ENCODE measurements at places on chromosomes 2 and 18.

DNA sequence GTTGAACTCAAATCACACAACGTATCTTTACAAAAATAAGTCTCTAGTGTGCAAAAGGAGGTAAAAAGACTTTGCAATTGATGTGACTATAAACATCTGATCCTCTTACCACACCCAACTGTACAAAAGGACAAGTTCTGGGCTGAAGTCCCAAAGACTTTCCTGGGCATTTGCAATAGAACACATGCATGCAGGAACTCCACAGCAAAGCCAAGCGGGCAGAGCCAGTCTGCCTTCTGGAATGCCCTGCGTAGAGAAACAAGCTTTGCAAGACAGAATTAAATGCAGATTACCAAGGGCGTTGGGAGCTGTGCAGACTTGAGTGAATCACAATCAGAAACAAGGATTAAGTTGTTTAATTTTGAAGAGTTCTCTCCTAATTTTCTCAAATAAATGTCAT, 208.4 kb upstream of the ZNF521 start:
- DNase-seq: no peak

DNA sequence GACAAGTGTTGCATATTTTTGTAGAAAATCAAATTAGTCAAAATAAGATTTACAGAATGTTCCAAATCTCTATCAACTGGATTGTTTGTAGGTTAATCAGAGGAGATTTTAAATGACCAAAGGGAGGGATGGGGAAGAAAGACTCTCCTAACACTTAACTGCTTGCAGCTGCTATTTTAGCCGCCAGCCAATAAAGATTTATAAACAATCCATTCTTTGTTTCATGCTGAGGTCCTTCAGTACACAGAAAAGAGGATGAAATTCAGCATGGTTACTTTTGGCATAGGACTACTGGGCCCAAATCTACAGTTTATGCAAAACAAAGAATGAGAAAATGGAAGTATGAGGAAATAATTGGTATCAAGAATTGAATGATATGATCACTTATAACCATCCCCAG, 86.4 kb upstream of the FN1 start:
- no peak for DNase-seq

- DNase-seq: no peak
Measured at GRCh38 chr2:143480086-143480485, 350.9 kb downstream of the ARHGAP15 start.

DNA sequence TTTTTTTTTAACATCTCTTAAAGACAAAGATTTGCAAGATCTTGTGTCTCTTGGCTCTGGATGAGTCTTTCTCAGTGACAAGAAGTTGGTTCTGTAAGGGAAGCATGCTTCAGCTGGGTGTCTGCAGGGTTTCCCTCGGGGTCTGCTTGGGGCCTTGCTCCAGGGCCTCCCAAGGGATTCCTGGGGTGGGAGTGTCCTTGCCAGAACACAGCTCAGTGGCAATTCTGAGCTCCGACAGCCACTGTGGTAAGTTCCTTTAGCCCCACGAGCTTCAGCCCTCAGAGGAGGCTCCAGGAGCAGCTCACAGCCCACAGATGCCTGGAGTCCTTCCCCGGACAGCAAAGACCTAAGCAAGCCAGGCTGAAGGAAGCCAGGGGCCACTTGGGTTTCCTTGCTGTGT, 52.4 kb downstream of the EMX1 start:
- DNase-seq: no peak

GRCh38 chr18:2971741-2972552, 41.0 kb downstream of the LPIN2 start:
- DNase-seq: no peak

DNA sequence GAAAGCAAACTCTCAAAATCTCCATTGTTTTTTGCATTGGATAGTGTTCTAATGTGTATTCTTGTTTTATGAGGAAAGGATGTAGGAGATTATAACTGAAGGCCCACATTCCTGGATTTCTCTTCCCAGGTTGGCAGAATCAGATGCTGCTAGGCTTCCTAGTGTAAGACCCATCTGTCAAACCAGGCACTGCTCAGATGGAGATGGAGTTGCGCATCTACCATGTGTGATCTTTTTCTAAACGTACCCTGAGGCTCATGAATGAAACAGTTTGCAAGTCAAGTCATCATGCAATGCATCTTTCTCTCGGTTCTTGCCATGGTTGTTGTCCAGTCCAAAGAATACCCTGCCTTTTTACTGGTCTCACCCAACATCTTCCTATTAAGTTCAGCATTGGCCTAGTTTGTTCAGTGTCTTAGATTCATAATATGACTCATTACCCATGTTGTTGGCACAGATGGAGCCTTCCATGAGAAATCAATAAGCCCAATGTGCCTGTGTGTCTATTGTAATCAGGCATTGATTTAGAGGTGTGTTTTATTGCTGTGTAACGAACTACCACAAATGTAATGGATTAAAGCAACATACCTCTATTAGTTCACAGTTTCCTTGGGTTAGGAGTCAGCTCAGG, 127.4 kb downstream of the NYAP2 start:
- DNase-seq: no peak

DNA sequence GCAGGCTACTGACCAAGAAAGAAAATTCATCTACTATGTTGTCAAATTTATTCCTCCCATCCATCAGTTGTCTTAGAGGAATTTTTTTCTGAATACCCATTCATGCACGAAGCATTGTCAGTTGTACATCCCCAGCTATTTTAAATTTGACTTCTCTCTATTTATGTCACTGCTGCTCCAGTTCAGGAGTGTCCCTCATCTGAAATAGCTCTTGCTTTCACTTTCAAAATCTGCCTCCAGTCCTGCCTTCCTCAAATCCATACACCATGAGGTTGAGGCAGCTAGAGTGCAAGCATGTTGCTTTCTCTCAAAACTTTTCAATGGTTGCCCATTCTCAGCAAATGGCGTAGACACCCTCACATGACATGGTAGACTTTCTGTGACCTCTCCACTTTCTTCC, 335.4 kb upstream of the CDH2 start:
- no peak for DNase-seq

DNA sequence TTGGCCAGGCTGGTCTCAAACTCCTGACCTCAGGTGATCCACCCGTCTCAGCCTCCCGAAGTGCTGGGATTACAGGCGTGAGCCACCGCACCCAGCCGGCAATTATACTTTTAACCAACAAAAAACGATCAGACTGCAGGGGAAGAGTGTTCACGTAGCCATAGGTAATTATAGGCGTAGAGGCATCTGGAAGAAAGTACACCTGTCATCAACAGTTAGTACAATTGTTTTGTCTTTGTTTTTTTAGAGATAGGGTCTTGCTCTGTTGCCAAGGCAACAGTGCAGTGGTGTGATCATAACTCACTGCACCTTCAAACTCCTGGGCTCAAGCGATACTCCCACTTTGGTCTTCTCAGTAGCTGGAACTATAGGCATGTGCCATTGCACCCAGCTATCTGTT, 20.0 kb downstream of the ST3GAL5 start:
- no peak for DNase-seq

GRCh38 chr2:61645911-61646310, 107.8 kb upstream of the XPO1 start:
- DNase-seq: no peak

GRCh38 chr2:106703161-106703560, 182.8 kb downstream of the ST6GAL2 start:
- DNase-seq: no peak

DNA sequence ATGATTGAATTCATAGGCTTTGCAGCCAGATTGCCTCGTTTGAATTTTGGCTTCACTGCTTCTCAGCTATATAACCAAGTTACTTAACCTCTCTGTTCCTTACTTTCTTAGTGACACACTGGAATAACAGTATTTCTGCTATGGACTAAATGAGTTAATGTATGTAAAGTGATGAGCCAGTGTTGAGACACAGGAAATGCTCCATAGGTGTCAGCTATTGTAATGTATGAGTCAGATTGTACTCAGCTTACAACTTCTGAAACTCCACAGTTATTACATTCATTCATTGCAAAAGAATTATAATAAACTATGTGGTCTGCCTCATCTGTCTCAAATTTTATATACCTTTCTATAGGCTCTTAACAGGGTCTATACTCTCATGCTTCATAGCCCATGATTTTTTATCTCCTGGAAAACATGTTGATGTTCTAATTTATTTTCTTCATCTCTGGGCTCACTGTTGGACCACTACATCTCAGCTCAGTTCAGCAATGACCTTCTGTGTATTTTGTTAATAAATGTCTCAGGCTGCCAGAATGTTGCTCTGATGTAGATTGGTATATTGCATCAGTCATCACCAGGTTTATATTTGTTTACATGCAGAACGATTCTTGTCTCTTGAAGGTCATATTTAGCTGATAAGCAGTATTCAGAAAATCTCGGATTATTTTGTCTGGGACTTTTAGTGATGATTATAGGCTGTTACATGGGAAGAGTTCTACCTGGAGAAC, 76.2 kb downstream of the MAP3K20 start:
- DNase-seq: no peak

- DNase-seq: peak; percentile 46
Measured at GRCh38 chr2:106269591-106270291, 75.6 kb upstream of the UXS1 start.

GRCh38 chr18:26327062-26327461, 100.8 kb downstream of the TAF4B start:
- no peak for DNase-seq

- DNase-seq: no peak
Measured at GRCh38 chr2:69985688-69986087, 24.3 kb upstream of the ASPRV1 start.

- DNase-seq: no peak
Measured at GRCh38 chr2:37464067-37464466, 119.6 kb downstream of the QPCT start.

DNA sequence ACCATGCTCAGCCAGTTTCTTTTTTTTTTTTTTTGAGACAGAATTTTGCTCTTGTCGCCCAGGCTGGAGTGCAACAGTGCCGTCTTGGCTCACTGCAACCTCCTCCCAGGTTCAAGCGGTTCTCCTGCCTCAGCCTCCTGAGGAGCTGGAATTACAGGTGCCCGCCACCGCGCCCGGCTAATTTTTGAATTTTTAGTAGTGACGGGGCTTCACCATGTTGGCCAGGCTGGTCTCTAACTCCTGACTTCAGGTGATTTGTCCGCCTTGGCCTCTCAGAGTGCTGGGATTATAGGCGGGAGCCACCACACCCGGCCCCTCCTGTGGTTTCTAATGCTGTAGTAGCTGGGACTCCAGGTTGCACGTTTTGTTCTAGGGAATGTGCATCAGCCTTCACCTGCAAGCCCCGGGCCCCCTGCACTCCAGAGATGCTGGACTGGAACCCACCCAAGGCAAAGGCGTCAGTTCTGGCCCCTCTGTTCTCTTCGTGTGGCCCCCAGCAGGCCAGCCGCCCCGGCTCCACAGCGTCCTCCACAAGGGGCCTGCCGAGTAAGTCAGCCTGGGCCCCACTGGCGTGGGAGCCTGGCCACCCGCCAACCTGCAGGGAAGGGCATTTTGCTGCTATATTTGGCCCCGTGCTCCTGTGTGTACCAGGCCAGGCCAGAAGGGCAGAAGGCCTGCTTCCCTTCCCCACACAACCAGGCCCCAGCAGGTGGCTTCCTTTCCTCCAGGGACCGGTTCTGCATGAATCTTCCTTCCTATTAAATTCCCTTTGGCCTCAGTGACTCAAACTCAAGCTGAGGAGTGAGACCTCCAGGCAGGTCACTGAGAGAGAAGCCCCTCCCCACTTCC, 25.7 kb upstream of the B3GNT7 start:
- no peak for DNase-seq

GRCh38 chr2:192645811-192646598, 451.3 kb upstream of the TMEFF2 start:
- no peak for DNase-seq

DNA sequence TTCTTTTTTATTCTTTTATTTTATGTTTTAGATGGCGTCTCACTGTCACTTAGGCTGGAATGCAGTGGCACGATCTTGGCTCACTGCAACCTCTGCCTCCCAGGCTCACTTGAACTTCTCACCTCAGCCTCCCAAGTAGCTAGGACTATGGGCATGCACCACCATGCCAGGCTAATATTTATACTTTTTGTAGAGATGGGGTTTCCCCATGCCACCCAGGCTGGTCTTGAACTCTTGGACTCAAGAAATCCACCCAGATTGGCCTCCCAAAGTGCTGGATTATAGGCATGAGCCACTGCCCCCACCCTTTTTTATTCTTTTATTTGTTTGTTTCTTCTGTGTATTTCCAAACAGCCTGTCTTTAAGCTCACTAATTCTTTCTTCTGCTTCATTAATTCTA, 306.7 kb upstream of the THUMPD2 start:
- no peak for DNase-seq

- DNase-seq: no peak
Measured at GRCh38 chr2:12168791-12169388, 422.5 kb downstream of the LPIN1 start.

DNA sequence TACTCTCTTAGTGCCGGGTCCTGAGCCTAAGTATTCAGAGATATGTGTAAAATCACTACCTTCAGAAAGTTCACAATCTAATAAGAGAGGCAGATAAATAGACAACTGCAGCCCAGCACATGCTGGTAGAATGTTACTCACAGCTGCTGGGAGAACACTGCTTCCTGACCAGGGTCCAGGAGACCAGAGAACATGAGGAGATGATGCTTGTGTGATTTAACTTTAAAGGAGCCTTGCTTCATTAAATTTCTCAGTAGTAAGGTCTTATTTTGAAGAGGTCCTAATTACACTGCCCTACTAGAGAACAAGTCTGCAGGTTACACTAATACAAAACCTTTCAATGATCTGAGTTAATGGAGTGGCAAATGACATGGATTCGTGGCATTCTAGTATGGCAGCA, 209.9 kb upstream of the TRIB2 start:
- no peak for DNase-seq

DNA sequence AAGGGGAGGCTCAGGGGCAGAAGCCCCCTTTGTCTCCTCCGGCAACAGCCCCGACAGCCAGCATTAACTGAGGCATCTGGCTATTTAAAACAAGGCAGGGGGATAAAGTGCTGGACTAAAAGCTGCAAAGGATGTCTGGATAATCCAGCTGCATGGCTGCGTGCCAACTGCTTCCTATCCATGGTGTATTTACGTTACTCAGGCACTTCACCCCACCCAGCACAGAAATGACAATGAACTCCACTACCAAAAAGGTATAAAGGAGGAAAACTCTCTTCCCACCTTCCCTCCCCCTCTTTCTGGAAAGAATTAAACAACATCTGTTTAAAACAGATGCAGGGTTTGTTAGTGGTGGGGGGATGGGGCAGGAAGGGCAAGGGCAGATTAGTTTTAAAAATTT, 82.5 kb downstream of the SPRED2 start:
- DNase-seq: no peak

DNA sequence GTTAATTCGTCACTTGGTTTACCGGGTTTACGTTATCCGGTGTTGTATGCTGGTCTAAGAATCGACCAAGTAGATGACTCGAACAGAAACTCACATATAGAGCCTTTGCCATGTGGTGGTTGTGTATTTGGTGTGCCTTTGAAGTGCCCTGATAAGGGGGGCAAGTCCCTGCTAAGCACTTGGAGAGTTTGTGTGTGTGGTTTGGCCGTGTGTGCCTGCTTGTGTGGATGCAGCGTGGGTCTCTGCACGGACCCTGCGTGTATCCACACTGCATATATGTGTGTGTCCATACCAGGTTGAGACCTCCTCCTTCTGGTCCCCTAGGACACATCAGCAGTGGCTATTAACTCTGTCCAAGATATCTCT, 2.4 kb upstream of the CELF4 start:
- no peak for DNase-seq

Measured in activated naive CD4-positive, alpha-beta T cell (primary cell).